ENCODE measurements at places on chromosomes 2 and 18. TPM values are rescaled to one million over a fixed set of nuclear protein-coding genes. Genes with fewer than 3 reads are reported as not detected.

KCNG2 gene
- 0.69 TPM for total RNA-seq

NTSR2 gene
- 4.2 TPM for total RNA-seq

ADD2 gene
- total RNA-seq = 236 TPM

SP140 gene
- 2.1 TPM for total RNA-seq

RTP5 gene
- total RNA-seq = 13.8 TPM

TSN gene
- 73.4 TPM for total RNA-seq

AQP12A gene
- total RNA-seq = not detected

TUBA3E gene
- total RNA-seq = not detected

ALPG gene
- not detected for total RNA-seq

RESP18 gene
- 1.8 TPM for total RNA-seq

ST8SIA3 gene
- 53.5 TPM for total RNA-seq

CHST10 gene
- total RNA-seq = 44.5 TPM

UGT1A8 gene
- total RNA-seq = not detected

SDC1 gene
- 17.1 TPM for total RNA-seq

REG3G gene
- total RNA-seq = not detected

MYL1 gene
- not detected for total RNA-seq

IL1F10 gene
- not detected for total RNA-seq

FSIP2 gene
- total RNA-seq = 2.3 TPM

VWC2L gene
- 30.0 TPM for total RNA-seq

Measured in diencephalon (tissue), 1 donor.